ENCODE measurements at places on chromosomes 7 and 10. TPM values are rescaled to one million over a fixed set of nuclear protein-coding genes. Genes with fewer than 3 reads are reported as not detected.

GRCh38 chr10:70693619-70694335, 21.5 kb downstream of the ADAMTS14 start:
- DNase-seq = no peak
- peaks cover 9% of the 10 kb centered on the region for H3K4me1 ChIP-seq
- H3K27me3 ChIP-seq = no peaks in the 10 kb centered on the region
- H3K36me3 ChIP-seq = no peaks in the 10 kb centered on the region
- no peak overlapping the region for H3K4me3 ChIP-seq

The HSPA12A gene
- 5.2 TPM for total RNA-seq

The PDE1C gene
- 0.74 TPM for total RNA-seq

GRCh38 chr7:39301543-39301942, 264.7 kb upstream of the YAE1 start:
- no peaks in the 10 kb centered on the region for H3K4me1 ChIP-seq
- no peaks in the 10 kb centered on the region for H3K36me3 ChIP-seq
- DNase-seq = no peak

- no peaks in the 10 kb centered on the region for H3K27me3 ChIP-seq
- H3K4me3 ChIP-seq = no peak overlapping the region
Measured at GRCh38 chr10:44745920-44746319, 165.2 kb upstream of the TMEM72 start.

The CAMK2B gene
- not detected for total RNA-seq

DNA sequence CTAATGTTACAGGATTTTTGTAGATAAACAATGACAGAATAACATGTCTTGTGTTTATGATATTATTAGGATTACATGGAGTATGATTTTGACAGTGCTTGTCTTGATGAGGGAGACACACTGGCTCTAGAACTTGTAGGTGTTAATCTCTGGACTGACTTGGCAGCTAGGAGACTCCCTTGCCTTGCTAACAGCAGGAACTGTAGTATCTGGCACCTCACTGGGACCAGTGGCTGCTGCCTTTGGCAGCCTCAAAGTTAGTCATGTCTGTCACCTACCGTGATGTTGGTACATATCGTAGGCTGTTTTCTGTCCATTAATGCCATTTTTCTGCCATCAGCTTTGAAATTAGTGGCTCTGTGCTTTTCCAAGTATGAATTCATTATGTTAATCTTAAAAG, 261.5 kb downstream of the CDK14 start:
- H3K36me3 ChIP-seq = no peaks in the 10 kb centered on the region
- H3K27ac ChIP-seq = no peak overlapping the region
- DNase-seq = no peak
- H3K4me1 ChIP-seq = no peaks in the 10 kb centered on the region
- no peaks in the 10 kb centered on the region for H3K27me3 ChIP-seq

DNA sequence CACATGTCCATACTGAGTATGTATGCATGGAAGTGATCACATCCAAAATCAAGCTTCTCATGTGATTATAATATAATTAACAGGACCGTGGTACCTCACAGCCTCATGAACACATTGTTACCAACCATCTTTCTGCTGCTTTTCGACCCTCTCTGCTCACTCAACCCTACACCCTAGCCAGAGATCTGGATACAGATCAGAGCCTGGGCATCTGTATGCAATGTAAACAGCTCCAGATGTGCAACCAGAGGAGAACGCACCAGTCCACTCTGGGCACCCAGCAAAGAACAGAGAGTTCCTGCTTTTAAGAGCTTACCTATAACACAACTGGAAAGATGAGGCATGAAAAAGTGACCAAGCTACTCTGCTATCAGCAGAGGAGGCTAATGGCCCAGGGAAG, 145.1 kb downstream of the FGFR2 start:
- no peak for DNase-seq
- H3K4me1 ChIP-seq = no peaks in the 10 kb centered on the region
- H3K36me3 ChIP-seq = no peaks in the 10 kb centered on the region
- H3K27ac ChIP-seq = no peak overlapping the region
- H3K4me3 ChIP-seq = no peak overlapping the region
- H3K27me3 ChIP-seq = no peaks in the 10 kb centered on the region

- DNase-seq = no peak
- no peaks in the 10 kb centered on the region for H3K27me3 ChIP-seq
- H3K4me3 ChIP-seq = no peak overlapping the region
- no peaks in the 10 kb centered on the region for H3K4me1 ChIP-seq
- H3K27ac ChIP-seq = no peak overlapping the region
Measured at GRCh38 chr10:102931643-102932042, 13.5 kb downstream of the CNNM2 start.

The SLC12A9 gene
- 39.9 TPM for total RNA-seq

DNA sequence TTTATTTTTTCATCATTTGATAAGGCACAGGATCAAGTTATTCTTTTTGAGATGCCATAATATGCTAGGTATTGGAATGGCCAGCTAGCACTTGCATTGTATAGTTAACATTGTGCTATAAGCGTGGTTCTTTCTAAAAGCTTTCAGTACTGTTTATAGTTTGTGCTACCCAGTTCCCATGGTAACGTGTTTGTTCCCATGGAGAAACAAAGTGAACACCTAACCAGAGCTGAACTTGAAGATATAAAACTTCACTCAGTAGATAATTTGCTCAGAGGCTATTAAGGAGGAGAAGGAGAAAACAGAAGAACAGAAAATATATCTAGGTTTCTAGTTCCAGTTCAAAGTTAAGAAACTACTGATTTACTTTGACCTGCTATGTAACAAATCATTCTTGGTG, 23.6 kb upstream of the ITGB8 start:
- peak; percentile 80 for DNase-seq
- no peaks in the 10 kb centered on the region for H3K36me3 ChIP-seq
- H3K4me1 ChIP-seq = peaks cover 21% of the 10 kb centered on the region
- 0 out of 2 replicates have a peak overlapping the region, but pooled peaks have one; percentile 6 for H3K4me3 ChIP-seq
- H3K27ac ChIP-seq = 0 out of 2 replicates have a peak overlapping the region, but pooled peaks have one; percentile 2
